ENCODE measurements at places on chromosomes 5 and 9. TPM values are rescaled to one million over a fixed set of nuclear protein-coding genes. Genes with fewer than 3 reads are reported as not detected.

DNA sequence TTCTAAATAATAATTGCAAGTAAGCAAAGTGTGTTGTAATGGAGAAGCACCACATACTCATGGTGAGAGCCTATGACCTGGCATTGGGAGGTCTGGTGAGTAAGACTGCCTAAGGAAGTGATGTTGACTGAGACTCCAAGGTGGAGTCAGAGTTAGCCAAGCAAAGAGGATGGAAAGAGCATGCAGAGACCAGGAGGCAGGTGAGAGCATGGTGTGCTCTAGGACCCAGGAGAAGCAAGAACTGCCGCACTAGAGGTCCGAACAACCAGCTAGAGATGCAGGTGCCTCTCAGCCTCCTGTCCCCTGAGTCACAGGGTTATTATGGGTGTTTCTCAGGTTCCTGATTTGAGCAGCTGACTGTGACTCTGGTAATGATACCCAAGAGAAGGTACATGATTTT, 27.3 kb downstream of the ANP32B start:
- peak; percentile 29 for DNase-seq

DNA sequence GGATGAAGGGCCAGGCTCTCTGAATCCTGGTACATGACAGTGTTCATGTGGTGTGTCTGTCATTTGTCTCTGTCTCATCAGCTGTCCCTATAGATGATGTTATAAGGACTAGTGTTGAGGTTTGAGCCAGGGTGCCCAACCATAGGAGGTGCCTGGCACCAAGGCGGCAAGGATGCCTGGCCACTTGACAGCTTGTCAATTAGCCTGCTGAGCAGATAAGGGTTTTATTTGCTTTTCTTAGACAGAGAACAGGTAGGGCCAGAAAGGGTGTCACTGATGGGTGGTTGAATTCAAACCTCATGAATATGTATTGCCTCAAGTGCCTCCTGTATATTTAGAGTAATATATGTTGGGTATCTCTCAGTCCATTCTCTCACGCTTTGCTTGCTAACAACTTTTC, 30.1 kb upstream of the AUH start:
- DNase-seq: no peak

GRCh38 chr5:120771202-120771601, 307.1 kb downstream of the PRR16 start:
- DNase-seq: no peak

DNA sequence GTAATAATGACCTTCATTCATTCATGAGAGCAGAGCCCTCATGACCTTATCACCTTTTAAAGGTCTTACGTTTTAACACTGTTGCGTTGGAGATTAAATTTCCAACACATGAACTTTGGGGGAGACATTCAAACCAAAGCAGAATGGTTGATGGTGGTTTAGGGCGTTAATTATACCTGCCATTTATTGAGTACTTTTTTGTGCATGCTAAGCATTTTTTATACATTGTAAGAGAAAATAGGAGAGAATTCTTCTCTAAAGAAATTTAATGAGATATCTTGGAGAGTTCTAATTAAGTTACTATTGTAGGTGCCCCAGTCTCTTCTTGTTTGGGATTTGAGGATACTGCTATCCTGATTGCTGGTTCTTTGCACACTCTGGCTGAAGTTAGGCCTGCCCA, 12.4 kb downstream of the AP3S1 start:
- no peak for DNase-seq

DNA sequence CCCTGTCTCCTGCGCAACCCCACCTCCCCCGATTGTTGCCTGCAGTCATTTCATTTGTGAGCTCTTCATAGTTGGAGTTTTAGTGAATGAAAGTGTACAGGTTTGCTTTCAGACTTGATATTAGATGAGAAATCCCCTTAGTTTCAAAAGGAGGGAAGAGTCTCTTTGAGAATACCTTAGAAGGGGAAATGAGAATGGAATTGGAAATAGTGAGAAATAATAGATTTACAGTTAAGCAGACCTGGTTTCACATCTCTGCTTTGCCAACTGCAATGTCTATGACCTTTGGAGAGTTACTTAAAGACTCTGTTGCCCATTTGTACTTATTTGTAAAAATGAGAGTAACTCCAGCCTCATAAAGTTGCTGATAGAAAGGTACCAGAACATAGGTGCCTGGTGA, 120.4 kb downstream of the ZNF462 start:
- DNase-seq: no peak

GRCh38 chr5:124460642-124461041, 285.8 kb downstream of the ZNF608 start:
- DNase-seq: no peak

The PCDHB8 gene
- total RNA-seq: 10.4 TPM

- peak; percentile 83 for DNase-seq
Observed at GRCh38 chr9:75087289-75087823, 599 bp downstream of the NMRK1 start.

GRCh38 chr9:129761293-129761900, 8.6 kb upstream of the PTGES start:
- DNase-seq: no peak

DNA sequence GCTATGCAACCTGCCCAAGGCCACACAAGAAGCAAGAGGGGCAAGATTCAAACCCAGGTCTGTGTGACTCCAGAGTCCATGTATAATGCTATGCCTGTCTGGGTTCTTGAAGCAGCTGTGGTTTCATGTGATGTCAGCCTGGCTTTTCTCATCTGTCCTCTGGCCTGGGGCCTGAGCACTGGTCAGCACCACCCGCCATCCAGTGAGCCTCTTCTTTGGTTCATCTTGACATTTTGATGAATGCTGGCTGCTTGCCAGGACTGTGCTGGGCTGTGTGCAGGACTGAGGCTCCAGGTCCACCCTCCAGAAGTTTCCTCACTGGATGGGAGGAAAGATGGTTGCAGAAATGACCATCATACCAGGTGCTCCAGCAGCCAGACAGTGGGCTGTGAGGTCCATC, 61.5 kb downstream of the TSTD2 start:
- peak; percentile 68 for DNase-seq

The FCN2 gene
- not detected for total RNA-seq

DNA sequence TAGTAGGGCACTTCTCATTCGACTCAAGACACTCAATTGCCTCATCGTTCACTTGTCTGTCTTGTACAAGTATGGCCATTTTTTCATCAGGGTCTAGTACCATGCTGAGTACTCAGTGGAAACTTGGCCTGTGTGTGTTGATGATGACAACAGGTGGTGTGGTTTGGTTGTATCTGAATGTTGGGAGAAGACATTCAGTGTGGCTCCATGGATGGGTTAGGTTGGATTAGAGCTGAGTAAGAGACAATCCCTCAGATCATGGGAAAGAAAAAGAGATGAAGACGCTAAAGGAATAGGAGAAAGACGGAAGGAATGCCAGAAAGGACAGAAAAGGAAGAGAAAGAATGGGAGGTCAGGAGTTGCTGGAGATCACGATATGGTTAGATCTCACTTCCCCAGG, 17.0 kb downstream of the PCDH1 start:
- no peak for DNase-seq

The DMRT3 gene
- not detected for total RNA-seq

- peak; percentile 44 for DNase-seq
Observed at GRCh38 chr9:126419475-126419874, 92.8 kb downstream of the MVB12B start.

- DNase-seq: no peak
Observed at GRCh38 chr9:131965841-131966240, 113.8 kb downstream of the MED27 start.

The LCN6 gene
- not detected for total RNA-seq

The FBN2 gene
- total RNA-seq: 4.2 TPM

GRCh38 chr5:138303372-138303771, 28.2 kb downstream of the CDC25C start:
- peak; percentile 37 for DNase-seq

DNA sequence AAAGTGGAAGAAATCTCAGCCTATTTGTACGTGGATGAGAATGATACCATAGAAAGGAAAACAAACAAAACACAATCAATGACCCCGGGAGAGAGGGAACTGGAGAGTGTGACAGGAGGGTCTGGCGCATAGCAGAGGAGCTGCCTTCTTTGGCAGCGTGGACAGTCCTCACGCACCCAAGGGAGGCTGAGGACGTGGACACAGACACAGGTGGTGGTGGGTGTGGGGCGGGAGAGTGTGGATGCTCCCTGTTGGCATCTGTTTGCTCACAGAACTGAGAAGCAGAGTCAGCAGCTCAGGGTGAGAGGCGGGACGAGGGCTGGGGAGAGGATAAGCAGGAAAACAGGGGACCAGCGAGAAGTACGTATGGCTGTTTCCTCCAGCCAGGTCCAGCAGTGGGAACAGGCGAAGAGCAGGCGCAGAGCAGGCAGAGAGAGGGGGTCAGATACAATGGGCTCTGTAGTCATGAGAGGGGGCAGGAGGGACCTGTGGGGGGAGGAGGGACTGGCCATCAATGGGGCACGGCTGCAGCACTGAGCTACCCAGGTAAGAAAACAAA, 10.0 kb downstream of the CMBL start:
- no peak for DNase-seq

The SNCAIP gene
- total RNA-seq: not detected

The MARCOL gene
- total RNA-seq: not detected

DNA sequence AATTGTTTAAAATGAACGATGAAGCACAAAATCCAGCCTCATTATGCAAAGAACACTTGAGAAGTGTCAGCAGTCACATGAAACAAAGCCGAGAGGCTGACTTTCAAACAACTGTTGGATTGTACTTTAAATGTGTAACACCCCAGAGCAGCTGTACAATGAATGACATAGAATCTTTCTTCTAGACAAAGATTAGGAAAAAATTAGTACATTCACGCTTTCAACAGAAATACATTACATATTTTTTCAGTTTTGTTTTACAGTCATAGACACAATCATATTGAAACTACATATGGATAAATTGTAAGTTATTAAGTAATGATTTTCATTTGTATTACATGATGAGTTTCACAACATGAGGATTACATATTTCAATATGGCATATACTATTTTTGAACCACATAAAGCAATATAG, 10.6 kb upstream of the AGXT2 start:
- no peak for DNase-seq

DNA sequence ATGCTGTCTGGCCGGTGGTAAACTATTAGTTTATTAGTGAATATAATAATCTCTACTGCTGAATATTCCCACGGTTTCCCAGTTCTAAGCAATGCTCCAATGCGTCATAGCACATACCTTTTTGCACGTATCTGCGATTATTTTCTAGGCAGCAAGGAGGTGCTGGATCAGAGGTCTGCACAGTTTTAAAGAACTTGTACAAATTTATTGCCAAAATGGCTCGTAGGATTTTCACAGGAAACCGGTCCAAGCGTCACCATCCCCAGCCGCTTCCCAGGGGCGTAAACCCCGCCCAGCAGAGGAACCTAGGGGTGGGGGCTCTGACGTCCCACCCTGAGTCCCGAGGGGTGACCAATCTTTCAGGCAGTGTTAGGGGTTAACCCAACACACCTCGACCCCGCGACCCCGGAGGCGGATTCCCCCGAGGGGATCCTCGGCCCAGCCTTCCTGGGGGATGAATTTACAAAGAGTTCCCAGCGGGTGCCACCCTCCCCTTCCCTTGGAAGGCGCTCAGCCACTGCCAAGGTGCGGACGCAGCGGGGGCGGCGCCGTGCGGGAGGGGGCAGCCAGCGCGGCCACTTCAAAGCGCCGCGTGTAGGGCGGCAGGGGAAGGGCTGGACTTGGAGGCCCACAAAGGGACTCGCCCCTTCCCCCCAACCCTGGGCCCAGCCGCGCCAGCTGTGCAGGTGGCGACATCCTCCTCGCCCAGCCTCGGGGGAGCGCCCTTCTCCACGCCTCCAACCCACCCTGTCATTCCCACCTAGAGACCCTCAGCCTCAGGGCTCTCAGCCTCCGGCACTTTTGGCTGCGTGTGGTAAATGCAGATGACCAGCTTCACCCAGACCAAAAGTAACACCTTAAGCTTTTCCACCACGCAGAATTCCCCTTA, 43.5 kb upstream of the TCF7 start:
- no peak for DNase-seq

The SEMA6A gene
- total RNA-seq: 0.27 TPM

The MAMDC2 gene
- total RNA-seq: 93.5 TPM

DNA sequence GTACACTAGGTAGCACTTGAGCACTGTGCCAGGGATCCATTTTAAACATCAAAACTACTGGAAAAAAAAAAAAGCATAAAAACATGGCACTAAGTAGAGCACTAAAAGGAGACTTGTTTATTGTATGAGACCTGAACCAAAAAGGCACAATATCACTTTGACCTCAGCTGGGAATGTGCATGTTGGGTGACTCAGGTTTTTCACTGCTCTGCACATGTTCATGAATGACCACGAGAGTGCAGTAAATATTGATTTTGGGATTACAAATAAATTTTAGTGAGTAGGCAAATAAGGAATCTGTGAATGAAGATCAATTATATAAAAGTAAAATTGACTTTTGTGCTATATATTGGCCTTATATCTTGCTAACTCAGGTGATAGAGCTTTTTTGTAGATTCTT, 11.8 kb downstream of the RMI1 start:
- no peak for DNase-seq

DNA sequence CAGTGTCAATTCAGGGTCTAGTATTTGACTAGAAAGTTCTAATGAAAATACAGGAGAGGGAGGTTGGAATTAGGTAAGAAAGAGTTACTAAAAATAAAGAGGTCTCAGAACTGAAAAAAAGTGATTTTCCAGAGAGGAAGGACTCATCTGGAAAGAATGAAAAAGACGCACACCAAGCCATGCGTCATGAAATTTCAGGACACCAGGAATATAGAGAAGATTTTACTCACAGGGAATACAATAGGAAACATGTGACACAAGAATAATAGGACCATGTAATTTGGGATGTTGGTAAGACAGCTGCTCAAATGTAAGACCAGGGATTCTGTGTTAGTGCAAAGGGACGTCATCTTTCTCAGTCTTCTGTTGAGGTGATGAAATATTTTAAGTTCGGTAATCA, 224.7 kb downstream of the GDNF start:
- peak; percentile 84 for DNase-seq

GRCh38 chr5:127355337-127355736, 64.7 kb downstream of the MEGF10 start:
- DNase-seq: no peak

GRCh38 chr5:179411161-179411841, 66.0 kb upstream of the ADAMTS2 start:
- DNase-seq: no peak

DNA sequence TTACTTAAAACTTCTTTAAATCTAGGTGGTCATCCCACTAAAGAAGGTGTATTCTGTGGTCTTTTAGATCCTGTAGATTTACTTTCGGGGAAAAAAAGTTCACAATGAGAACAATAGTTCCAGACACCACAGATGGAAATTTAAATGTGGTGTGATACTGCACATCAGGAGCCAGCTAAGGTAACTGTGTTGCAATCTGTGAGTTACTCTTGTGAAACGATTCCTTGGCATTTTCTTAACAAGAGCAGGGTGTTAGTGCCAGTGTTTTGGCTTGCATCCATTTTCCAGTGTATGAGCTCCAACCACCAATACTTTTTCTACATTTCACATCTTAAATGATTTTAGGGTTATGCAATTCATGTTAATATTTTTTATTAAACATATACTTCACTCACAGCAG, 674.5 kb downstream of the CETN3 start:
- no peak for DNase-seq

GRCh38 chr5:10017786-10018185, 231.9 kb downstream of the ATPSCKMT start:
- no peak for DNase-seq
